ENCODE measurements at places on chromosomes 13 and 19.

DNA sequence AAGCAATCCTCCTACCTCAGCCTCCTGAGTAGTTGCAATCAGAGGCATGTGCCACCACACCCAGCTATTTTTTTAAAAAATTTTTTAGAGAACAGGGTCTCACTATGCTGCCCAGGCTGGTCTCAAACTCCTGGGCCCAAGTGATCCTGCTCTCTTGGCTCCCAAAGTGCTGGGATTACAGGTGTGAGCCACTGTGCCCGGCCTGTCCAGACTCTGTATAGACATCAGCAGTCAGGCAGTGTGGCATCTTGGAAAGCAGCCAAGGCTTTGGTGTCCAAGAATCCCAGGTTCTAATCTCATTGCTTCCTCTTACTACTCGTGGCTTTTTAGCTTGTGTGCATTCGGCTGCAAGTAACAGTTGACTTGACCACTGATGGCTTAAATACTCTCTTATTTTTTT is 43.4 kb downstream of the BICRA start:
- DNase-seq: no peak

GRCh38 chr19:29001597-29002245 is 211.2 kb downstream of the UQCRFS1 start:
- no peak for DNase-seq

DNA sequence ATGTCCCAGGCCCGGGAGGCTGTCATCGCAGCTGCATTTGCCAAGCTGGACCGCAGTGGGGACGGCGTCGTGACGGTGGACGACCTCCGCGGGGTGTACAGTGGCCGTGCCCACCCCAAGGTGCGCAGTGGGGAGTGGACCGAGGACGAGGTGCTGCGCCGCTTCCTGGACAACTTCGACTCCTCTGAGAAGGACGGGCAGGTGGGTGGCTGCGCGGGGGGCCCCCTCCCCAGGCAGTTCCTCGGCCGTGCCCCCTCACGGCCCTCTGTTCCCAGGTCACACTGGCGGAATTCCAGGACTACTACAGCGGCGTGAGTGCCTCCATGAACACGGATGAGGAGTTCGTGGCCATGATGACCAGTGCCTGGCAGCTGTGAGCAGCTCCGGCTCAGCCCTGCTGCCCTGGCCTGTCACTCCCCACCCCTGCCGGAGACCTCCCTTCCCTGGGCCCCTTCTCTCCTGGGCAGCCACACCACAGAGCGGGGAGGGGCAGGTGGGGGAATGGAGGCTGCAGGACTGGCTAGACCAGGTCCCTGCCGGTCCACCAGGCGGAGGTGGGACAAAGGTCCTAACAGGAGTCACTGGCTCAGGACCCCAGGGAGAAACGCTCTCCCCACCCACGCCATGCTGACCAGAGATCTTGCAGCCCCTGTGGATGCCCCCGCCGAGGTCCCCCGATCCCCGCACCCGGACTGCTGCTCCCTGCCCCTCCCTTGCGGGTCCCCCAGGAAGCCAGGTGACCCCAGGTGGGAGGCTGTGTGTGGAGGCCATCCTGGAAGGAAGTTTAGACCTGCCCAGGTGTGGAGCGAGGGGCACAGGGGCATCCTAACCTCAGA is 1.1 kb downstream of the CAPS start:
- DNase-seq: peak; percentile 51

DNA sequence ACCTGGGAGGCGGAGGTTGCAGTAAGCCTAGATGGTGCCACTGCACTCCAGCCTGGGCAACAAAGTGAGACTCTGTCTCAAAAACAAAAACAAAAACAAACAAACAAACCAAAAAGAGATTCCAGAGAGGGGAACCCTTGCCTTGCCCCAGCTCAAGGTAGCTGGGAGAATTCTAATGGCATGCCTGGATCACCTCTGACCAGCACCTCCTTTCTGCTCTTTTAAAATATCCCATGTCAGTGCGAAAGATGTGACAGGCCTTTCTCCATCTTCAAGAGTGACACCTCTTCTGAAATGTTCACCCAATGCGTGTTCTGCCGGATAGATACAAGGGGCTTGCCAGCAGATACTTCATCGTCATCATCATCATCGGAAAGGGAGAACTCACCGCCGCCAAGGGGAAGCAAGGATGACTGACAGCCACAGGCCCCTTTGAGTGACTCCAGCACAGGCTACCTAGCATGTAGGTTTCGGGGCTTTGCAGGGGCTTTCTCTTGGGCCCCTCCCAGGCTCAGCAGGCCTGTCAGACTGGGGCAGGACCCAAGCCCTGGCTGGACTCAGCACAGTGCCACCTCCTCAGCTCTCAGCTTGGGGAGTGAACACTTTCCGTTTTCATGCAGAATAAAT is 18.9 kb upstream of the LRP3 start:
- DNase-seq: no peak

GRCh38 chr13:94435604-94436226 is 43.8 kb downstream of the DCT start:
- no peak for DNase-seq
